ENCODE measurements at places on chromosomes 7 and 10. TPM values are rescaled to one million over a fixed set of nuclear protein-coding genes. Genes with fewer than 3 reads are reported as not detected.

TFPI2 gene
- 96.5 TPM for total RNA-seq

MMP21 gene
- 0.13 TPM for total RNA-seq

H2BK1 gene
- total RNA-seq, result not detected

PDIA4 gene
- total RNA-seq, result 342 TPM

PON1 gene
- total RNA-seq, result not detected

CYP26A1 gene
- total RNA-seq, result 0.40 TPM

GLCCI1 gene
- 4.0 TPM for total RNA-seq

COL13A1 gene
- 73.0 TPM for total RNA-seq

CYP3A5 gene
- not detected for total RNA-seq

PTF1A gene
- total RNA-seq, result not detected

AGR2 gene
- total RNA-seq, result not detected

OR2A1 gene
- total RNA-seq, result not detected

GPNMB gene
- total RNA-seq, result 0.72 TPM

NOM1 gene
- total RNA-seq, result 30.9 TPM

ZYX gene
- total RNA-seq, result 78.3 TPM

TMEM184A gene
- total RNA-seq, result not detected

IDI2 gene
- not detected for total RNA-seq

ZNF107 gene
- total RNA-seq, result 7.0 TPM

IGF2BP3 gene
- 196 TPM for total RNA-seq

OPN4 gene
- total RNA-seq, result not detected

NEUROD6 gene
- not detected for total RNA-seq

IFIT1B gene
- total RNA-seq, result not detected

ELFN1 gene
- 0.53 TPM for total RNA-seq

CYP3A4 gene
- not detected for total RNA-seq

PAPSS2 gene
- 106 TPM for total RNA-seq

CCL24 gene
- 0.53 TPM for total RNA-seq

VIPR2 gene
- not detected for total RNA-seq

ANAPC16 gene
- 45.3 TPM for total RNA-seq

ITGA8 gene
- 0.65 TPM for total RNA-seq

ITGB8 gene
- 5.5 TPM for total RNA-seq

FFAR4 gene
- total RNA-seq, result not detected

UCN3 gene
- total RNA-seq, result not detected

SUGCT gene
- 1.8 TPM for total RNA-seq

TEX47 gene
- total RNA-seq, result not detected

CPXM2 gene
- 13.5 TPM for total RNA-seq

OPALIN gene
- total RNA-seq, result not detected

DDC gene
- total RNA-seq, result not detected

THNSL1 gene
- total RNA-seq, result 3.4 TPM

ANKRD30A gene
- not detected for total RNA-seq

KCND2 gene
- not detected for total RNA-seq

NCAPG2 gene
- total RNA-seq, result 67.6 TPM

NODAL gene
- total RNA-seq, result not detected

ODAD2 gene
- 0.27 TPM for total RNA-seq

SUN3 gene
- not detected for total RNA-seq

HMX2 gene
- total RNA-seq, result not detected

PSAP gene
- 603 TPM for total RNA-seq

LRIT1 gene
- total RNA-seq, result not detected

GDF2 gene
- not detected for total RNA-seq

KLHDC10 gene
- total RNA-seq, result 31.3 TPM

SHTN1 gene
- 20.7 TPM for total RNA-seq

PRLHR gene
- not detected for total RNA-seq

GJD4 gene
- not detected for total RNA-seq

INHBA gene
- 19.5 TPM for total RNA-seq

MEPCE gene
- 33.0 TPM for total RNA-seq

FAM237B gene
- not detected for total RNA-seq

MTPN gene
- 281 TPM for total RNA-seq

PFKP gene
- 349 TPM for total RNA-seq

SGMS1 gene
- 56.4 TPM for total RNA-seq

TRIP6 gene
- 58.2 TPM for total RNA-seq

All from thoracic aorta endothelial cell (primary cell).